ENCODE measurements at places on chromosomes 7 and 10. TPM values are rescaled to one million over a fixed set of nuclear protein-coding genes. Genes with fewer than 3 reads are reported as not detected.

The VENTX gene
- not detected for total RNA-seq

The OPN4 gene
- not detected for total RNA-seq

The TRIM8 gene
- 133 TPM for total RNA-seq

The KCP gene
- not detected for total RNA-seq

The BTBD16 gene
- total RNA-seq = not detected

- H3K4me3 ChIP-seq = no peak overlapping the region
- peaks cover 26% of the 10 kb centered on the region for H3K27me3 ChIP-seq
- H3K27ac ChIP-seq = no peak overlapping the region
Measured at GRCh38 chr7:103988468-103989199, 824 bp downstream of the RELN start.

- H3K36me3 ChIP-seq = no peaks in the 10 kb centered on the region
- DNase-seq = no peak
- no peak overlapping the region for H3K4me3 ChIP-seq
- peaks cover 11% of the 10 kb centered on the region for H3K27me3 ChIP-seq
Measured at GRCh38 chr7:50394315-50394714, 55.8 kb downstream of the FIGNL1 start.

DNA sequence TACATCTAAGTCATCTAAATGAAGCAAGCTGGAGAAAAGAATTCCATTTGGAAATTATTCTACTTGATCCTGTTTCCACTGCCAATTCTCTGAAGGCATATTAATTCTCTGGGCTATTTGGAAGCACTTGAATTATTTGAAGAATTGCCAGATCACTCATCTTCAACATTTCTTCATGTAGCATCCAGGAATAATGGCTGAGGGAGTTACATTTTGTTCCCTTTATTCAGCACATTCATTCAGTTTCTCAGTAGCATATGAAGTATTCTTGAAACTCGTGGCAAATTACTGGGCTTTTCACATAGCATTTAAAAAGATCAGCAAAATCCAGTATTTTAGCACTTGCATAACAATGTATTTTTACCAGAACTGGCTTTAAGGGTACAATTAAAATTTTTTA, 127.1 kb upstream of the VIPR2 start:
- no peaks in the 10 kb centered on the region for H3K4me1 ChIP-seq
- 0 out of 2 replicates have a peak, but pooled peaks cover 5% of the 10 kb centered on the region for H3K36me3 ChIP-seq
- H3K27me3 ChIP-seq = no peaks in the 10 kb centered on the region
- H3K4me3 ChIP-seq = no peak overlapping the region
- no peak overlapping the region for H3K27ac ChIP-seq

The FKBP14 gene
- 60.7 TPM for total RNA-seq

GRCh38 chr7:40674316-40674715, 539.5 kb downstream of the SUGCT start:
- no peak for DNase-seq
- H3K4me3 ChIP-seq = no peak overlapping the region
- peaks cover 19% of the 10 kb centered on the region for H3K4me1 ChIP-seq
- H3K27me3 ChIP-seq = no peaks in the 10 kb centered on the region
- no peaks in the 10 kb centered on the region for H3K36me3 ChIP-seq
- no peak overlapping the region for H3K27ac ChIP-seq

The CCDC172 gene
- total RNA-seq = not detected

- H3K4me1 ChIP-seq = peaks cover 25% of the 10 kb centered on the region
- peak overlapping the region; percentile 49 for H3K27ac ChIP-seq
- peaks cover 7% of the 10 kb centered on the region for H3K27me3 ChIP-seq
- DNase-seq = no peak
- no peak overlapping the region for H3K4me3 ChIP-seq
- H3K36me3 ChIP-seq = peaks cover 21% of the 10 kb centered on the region
Measured at GRCh38 chr7:74092964-74093471, 9.4 kb downstream of the LIMK1 start.

The LLCFC1 gene
- total RNA-seq = not detected

- H3K36me3 ChIP-seq = no peaks in the 10 kb centered on the region
- peak overlapping the region; percentile 43 for H3K27ac ChIP-seq
- peaks cover 9% of the 10 kb centered on the region for H3K27me3 ChIP-seq
- peaks cover 9% of the 10 kb centered on the region for H3K4me1 ChIP-seq
Measured at GRCh38 chr10:5976512-5977470, 552 bp downstream of the IL15RA start.

The AKR1C2 gene
- total RNA-seq = 0.37 TPM

The DLD gene
- total RNA-seq = 81.3 TPM

The TAS2R3 gene
- 0.19 TPM for total RNA-seq

- no peak for DNase-seq
- H3K27me3 ChIP-seq = no peaks in the 10 kb centered on the region
- H3K4me3 ChIP-seq = no peak overlapping the region
Measured at GRCh38 chr7:12056977-12057376, 154.1 kb upstream of the TMEM106B start.

DNA sequence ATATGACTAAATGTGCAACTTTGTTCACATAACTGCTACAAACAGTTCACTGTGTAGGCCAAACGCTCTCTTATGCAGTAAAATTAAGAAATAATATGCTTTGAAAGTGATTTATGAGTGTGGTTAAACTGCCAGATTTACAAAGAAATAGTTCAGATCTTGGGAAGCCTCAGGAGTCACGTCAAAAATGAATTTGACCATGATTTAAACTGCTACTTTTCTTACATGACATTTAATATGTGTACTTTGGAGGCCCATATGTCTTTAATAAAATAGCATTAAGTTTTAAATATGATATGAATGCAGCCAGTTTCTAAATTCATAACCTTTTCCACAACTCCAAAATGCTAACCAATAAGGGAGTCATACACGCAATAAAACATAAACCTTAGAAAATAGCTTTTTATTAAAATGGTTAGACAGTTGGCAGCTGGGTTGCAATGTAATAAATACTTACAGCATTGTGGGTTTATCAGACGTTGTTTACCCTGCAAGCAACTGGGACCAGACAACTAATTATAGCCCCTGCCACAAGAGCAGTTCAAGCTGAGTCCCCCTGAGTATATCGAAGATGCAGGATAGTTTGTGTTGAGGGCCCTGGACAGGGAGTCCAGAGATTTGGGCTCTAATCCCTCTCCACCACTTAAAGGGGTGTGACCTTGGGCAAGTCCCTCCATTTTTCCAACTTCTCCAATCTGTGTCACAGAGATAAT, 640.4 kb downstream of the LRMDA start:
- no peaks in the 10 kb centered on the region for H3K4me1 ChIP-seq
- H3K27me3 ChIP-seq = peaks cover 18% of the 10 kb centered on the region
- no peak for DNase-seq
- no peak overlapping the region for H3K4me3 ChIP-seq

The NKX1-2 gene
- total RNA-seq = not detected

The PNLIPRP3 gene
- not detected for total RNA-seq

The CUZD1 gene
- total RNA-seq = 0.35 TPM

The LBX1 gene
- not detected for total RNA-seq

GRCh38 chr7:46934198-46934825, 647.6 kb downstream of the TNS3 start:
- no peaks in the 10 kb centered on the region for H3K36me3 ChIP-seq
- peak overlapping the region; percentile 72 for H3K27ac ChIP-seq
- peaks cover 57% of the 10 kb centered on the region for H3K4me1 ChIP-seq
- peak overlapping the region; percentile 25 for H3K4me3 ChIP-seq
- peaks cover 2% of the 10 kb centered on the region for H3K27me3 ChIP-seq
- peak; percentile 47 for DNase-seq

GRCh38 chr10:91022924-91023699, 102.2 kb upstream of the ANKRD1 start:
- DNase-seq = no peak
- no peak overlapping the region for H3K4me3 ChIP-seq
- H3K27ac ChIP-seq = no peak overlapping the region

DNA sequence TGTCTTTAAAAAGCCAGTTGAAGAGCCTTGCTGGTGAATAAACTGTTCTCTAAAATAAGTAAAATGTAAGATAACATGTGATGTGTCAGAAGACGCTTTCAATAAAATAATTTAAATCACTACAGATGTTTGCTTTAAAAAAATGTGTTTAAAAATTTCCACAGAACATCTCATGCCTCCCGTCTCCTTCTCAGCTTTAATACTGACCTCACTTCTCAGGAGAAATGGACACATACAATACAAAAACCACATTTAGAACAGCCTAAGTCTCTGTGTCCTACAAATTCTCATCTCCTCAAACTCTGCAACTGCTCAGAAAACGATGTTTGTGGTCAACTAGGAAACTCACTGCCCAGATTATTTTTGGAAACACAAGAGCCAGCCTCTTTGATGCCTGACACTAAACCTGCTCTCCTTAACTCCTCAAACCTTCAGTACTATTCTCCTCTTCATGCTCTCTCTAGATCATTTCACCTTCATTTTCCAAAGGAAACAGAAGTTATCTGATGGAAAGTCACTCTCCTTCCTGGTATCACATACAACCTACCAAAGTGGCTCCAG, 120.3 kb downstream of the ZNF438 start:
- no peak for DNase-seq
- H3K4me3 ChIP-seq = no peak overlapping the region
- no peaks in the 10 kb centered on the region for H3K27me3 ChIP-seq

DNA sequence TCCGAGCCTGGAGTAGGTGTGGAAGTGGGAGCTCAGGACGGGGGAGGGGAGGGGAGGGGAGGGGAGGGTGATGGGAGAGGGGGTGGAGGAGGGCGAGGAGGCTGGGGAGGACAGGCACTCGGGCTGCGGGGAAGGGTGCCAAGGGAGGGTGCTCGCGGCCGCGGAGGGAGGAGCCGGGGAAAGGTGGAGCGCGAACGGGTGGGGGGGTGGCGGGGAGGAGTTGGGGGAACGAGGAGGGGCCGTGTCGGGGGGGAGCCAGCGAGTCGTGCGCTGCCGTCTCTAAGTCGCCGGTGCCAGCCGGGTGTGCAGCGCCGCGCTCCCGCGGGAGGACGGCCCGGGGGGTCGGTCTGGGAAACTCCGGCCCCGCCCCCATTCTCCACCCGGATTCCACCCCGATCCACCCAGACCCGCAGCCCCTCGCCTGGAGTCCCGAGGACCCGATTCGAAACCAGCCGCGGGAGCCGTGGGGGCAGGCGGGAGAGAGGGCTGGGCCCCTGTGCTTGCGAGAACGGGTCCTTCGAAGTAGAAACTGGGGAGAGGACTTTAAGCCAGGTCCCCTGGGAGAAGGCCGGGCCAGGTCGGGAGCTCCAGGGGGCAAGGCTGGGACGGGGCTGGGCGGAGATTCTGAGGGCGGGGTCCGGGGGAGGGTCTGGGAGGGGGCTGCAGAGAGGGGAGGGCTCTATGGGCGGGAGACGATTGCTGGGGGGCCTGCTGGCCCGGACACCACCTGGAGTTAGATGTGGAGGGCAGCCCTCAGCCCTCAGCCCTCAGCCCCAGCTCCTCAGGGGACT, at the start of gene ZNF467:
Gene ZNF467 (minus strand): TSS at position 143 of the 791 bp plus-strand sequence. CDS start 2,556 bp downstream, outside the sequence.
- no peak within 1 kb of the TSS for H3K27ac ChIP-seq
- DNase-seq = no peak
- no peaks in the 10 kb centered on the region for H3K36me3 ChIP-seq
- H3K4me1 ChIP-seq = peaks cover 5% of the 10 kb centered on the region

The NUDT1 gene
- total RNA-seq = 41.8 TPM

DNA sequence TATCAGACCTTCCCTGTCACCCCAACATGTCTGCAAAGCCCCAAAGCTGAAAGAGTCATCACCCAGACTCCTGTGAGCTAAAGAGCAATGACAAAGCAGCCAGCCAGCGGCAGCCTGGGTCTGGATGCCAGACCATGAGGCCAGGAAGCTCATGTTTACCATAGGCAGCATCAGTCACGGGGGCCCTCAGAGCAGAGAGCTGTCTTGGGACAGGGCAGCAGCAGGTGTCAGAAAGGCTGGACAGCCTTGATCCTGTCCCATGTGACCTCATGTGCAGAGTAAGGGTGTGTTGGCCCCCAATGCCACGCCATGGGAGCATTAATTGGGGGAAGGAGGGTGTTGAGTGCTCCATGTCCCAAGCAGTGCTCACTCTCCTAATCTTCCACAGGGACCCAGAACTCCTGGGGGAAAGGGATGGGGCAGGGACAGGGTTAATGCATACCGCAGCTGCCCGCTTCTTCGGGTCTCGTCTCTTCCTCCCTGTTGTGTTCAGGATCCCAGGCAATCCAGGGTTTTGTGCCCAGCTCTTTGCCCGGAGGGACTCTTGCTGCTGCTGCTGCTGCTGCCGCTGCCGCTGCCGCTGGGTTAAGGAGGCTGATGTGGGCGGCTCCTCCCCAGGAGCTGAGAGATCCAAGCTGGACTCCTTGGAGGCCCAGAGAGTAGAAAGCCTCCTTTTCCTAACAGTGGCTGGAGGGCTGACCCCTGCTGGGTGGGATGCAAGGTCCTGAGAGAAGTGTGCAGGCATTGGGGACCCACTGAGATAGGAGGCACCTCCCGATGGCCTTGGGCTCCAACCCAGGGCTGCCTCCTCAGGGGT, 7.1 kb downstream of the CCDC201 start:
- peak; percentile 25 for DNase-seq
- peaks cover 20% of the 10 kb centered on the region for H3K27me3 ChIP-seq
- no peak overlapping the region for H3K4me3 ChIP-seq
- peaks cover 5% of the 10 kb centered on the region for H3K36me3 ChIP-seq
- no peak overlapping the region for H3K27ac ChIP-seq

DNA sequence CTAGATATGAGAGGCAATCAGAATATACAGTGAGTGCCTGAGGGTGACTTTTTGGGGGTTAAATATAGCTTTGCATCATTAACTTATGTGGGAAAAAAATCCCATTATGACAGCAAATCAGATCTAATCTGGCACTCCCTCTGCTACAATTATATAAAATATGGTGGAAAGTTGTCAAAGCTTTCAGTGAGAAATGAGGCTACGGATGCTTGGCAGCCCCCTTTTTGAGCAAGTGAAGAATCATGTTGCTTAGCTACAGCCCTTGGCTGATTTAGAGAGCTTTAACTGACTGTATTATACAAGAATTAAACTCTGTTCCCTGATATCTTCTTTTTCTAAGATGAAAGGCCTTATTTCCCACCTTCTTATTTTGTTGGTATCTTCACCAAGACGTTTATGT, 57.4 kb downstream of the GPR158 start:
- H3K4me3 ChIP-seq = no peak overlapping the region
- H3K27me3 ChIP-seq = no peaks in the 10 kb centered on the region
- no peaks in the 10 kb centered on the region for H3K36me3 ChIP-seq
- H3K27ac ChIP-seq = no peak overlapping the region
- no peaks in the 10 kb centered on the region for H3K4me1 ChIP-seq
- no peak for DNase-seq

DNA sequence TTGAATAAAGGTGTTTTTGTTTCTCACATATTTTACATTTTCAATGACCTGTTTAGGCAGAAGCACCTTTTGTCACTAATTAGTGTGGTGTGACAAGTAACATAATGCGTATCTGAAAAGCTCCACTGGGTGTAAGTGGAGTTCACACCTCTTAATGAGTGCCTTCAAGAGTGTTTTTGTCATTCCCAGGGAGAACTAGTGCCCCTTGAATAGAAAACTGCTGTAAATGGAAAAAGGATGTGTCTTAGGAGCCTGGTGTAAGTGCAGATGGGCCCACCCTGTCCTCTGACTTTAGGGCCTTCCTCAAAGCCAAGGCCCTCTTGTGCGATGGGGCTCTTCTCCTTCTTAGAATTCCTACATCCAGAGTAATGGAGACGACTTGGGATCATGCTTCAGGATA, 170.0 kb downstream of the MGMT start:
- H3K27me3 ChIP-seq = no peaks in the 10 kb centered on the region
- H3K4me3 ChIP-seq = no peak overlapping the region
- peaks cover 15% of the 10 kb centered on the region for H3K36me3 ChIP-seq

GRCh38 chr7:135801045-135801693, 52.6 kb upstream of the FAM180A start:
- H3K27ac ChIP-seq = no peak overlapping the region
- peak; percentile 71 for DNase-seq
- no peaks in the 10 kb centered on the region for H3K36me3 ChIP-seq
- H3K27me3 ChIP-seq = peaks cover 5% of the 10 kb centered on the region
- no peak overlapping the region for H3K4me3 ChIP-seq

The HOXA9 gene
- total RNA-seq = 36.4 TPM

GRCh38 chr7:53697913-53698312, 662.5 kb downstream of the POM121L12 start:
- no peak for DNase-seq
- no peaks in the 10 kb centered on the region for H3K4me1 ChIP-seq
- H3K36me3 ChIP-seq = no peaks in the 10 kb centered on the region
